ENCODE measurements at places on chromosomes 12 and 14. TPM values are rescaled to one million over a fixed set of nuclear protein-coding genes. Genes with fewer than 3 reads are reported as not detected.

DNA sequence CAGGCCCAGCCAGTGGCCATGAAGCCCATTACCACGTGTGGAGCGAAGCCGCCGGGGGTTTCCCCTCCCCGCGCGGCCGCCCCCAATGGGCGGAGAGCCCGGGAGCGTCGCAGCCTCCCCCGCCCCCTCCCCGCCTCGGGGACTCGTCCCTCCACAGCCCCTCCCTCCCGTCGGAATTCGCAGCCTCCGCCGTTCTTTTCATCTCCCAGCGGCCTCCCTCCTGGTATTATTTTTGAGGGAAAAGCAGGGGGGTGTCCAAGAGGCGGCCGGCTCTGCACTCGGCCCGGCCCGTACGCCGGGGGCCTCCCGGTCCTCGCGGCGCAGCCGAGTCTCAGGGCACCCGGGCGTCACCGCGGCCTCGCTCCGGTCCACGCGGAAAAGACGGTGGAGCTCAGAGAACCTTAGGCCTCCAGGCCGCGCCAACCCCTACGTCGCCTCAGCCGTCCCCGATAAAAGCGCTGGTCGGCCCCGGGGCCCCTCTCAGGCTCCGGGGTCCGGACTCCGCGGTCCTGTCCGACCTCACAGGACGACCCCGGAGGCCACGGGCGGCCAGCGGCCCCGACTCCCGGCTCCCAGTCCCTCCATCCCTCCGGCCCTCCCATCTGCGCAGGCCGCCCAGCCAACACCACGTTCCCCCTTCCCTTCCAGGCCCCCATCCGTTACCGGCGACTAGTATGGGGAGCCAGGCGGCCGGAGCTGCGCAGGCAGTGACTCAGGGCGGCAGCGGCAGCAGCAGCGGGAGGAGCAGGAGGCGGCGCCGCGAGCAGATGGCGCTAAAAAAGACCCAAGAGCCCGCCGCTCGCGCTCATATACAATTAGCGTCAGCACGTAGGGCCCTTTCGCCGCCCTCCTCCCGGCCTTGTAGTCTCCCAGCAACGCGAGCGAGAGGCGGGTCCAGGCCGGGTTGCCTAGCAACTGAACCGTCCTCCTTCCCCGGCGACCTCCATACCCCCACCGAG is at the start of gene NAP1L1:
Gene NAP1L1 (minus strand): TSS at position 782 of the 959 bp plus-strand sequence. CDS start 10,466 bp downstream, outside the sequence.
- DNase-seq, result peak; percentile 99

DNA sequence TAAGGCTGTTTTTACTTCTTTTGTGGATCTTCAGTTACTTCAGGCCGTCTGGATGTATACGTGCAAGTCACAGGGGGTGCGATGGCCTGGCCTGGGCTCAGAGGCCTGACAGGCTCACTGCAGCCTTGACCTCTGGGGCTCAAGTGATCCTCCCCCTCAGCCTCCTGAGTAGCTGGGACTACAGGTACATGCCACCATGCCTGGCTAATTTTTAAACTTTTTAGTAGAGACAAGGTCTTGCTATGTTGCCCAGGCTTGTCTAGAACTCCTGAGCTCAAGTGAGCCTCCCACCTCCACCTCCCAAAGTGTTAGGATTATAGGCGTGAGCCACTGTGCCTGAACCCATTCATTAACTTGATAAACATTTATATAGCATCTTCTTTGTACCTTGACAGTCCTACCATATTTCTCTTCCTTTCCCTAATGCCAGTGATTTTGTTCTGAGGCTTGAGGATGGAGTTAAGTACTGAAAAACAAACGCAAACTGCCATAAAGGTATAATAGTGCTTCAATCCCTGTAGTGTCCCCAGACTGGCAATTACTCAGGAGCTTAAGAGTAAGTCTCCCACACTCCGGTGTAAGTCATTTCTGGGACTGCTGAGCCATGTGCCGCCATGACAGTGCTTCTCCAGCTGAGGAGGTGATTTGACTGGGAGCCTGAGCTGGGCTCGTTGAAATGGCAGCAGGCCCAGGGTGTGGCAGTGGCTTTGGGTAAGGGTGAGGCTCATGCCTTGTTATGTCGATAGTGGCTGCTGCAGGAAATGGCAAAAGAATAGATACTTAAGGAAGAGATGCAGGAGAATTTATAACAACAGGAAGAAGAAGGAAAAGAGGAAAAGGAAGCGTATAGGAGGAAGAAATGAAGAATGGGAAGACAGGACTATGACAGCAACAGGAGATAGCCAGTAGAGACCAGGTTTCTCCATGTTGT is 43.7 kb upstream of the HECTD1 start:
- DNase-seq, result no peak

GRCh38 chr12:122895320-122895703 is 612 bp downstream of the VPS37B start:
- DNase-seq, result no peak

DNA sequence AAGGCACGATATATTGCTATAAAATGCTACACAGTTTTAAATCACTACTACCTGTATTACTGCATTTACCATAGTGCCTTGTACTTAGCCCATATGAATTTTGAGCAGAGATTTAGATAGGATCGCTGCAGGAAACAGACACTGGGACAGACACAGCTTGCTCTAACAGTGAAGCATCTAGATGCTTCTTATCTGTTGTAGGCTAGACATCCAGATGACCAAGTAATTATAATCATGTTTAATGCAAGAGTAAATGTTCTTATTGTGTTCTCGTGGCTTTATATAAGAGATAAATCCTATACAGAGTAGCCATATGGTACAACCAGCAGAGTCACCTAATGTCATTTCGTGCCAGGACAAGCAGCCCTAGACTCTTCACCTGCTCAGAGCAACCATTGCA is 92.8 kb downstream of the ASCL1 start:
- DNase-seq, result no peak

DNA sequence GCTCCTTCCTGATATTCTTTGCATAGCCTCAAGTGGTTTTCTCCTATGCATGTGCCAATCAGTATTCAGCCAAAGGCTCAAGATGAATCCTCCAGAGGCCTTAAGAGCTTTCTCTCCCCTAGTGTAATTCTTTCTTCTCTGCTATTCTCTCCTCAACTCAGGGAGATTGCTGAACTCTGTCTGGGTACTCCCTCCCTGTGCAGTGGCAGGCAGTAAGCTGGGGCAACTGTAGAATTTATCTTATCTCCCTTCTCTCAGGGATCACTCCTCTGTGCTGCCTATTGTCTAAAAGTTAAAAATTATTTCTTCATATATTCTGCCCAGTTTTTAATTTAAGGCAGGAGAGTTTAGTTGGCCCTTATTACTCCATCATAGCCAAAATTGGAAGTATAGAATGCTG is 28.5 kb upstream of the RTRAF start:
- DNase-seq, result no peak

DNA sequence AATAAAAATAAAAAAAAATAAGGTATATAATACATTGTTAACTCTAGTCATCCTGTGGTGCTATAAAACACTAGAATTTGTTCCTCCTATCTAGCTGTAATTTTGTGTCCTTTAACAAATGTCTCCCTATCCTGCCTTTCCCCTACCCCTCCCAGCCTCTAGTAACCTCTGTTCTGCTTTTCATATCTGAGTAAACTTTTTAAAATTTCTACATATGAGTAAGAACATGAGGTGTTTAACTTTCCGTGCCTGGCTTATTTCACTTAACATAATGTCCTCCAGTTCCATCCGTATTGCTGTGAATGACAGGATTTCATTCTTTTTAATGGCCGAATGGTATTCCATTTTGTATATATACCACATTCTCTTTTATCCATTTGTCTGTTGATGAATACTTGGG is 71.3 kb upstream of the GNG2 start:
- DNase-seq, result no peak

DNA sequence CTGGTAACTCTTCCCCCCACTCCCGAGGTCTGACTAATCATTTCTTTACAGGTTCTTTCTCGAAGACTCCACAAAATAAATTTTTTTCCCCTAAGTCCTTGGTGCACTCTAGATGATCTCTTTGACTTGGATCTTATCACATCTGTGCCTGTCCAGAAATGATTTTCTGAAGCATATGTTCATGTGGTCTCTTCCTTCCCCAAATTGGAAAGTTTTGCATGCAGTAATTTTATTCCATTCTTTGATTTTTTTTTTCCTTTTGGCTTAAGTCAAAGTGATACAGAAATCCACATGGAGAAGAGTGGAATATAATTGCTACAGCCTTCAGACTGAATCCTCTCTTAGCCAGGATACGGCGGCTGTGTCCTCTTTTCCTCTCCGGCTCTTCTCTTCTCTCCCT is 213.3 kb downstream of the BMP4 start:
- DNase-seq, result no peak

GRCh38 chr12:106387848-106388377 is 30.4 kb downstream of the POLR3B start:
- no peak for DNase-seq

GRCh38 chr12:66189889-66190288 is 875 bp downstream of the IRAK3 start:
- no peak for DNase-seq

DNA sequence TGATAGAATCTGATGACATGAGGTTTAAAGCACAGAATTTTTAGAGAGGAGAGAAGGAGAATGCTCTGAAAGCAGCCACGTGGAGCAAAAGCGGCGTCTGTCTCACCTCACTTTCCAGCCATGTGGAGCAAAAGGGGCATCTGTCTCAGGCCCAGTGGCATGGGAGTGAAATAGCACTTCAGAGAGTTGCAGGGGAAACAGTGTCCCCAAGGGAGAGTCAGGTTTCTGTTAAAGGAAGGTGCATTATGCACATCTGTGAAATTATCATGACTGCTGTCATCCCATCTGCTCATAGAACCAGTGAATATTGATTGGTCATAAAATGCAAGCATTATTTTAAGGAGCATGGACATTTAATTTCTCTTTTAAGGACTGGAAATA is 124.0 kb downstream of the BICD1 start:
- DNase-seq, result no peak

DNA sequence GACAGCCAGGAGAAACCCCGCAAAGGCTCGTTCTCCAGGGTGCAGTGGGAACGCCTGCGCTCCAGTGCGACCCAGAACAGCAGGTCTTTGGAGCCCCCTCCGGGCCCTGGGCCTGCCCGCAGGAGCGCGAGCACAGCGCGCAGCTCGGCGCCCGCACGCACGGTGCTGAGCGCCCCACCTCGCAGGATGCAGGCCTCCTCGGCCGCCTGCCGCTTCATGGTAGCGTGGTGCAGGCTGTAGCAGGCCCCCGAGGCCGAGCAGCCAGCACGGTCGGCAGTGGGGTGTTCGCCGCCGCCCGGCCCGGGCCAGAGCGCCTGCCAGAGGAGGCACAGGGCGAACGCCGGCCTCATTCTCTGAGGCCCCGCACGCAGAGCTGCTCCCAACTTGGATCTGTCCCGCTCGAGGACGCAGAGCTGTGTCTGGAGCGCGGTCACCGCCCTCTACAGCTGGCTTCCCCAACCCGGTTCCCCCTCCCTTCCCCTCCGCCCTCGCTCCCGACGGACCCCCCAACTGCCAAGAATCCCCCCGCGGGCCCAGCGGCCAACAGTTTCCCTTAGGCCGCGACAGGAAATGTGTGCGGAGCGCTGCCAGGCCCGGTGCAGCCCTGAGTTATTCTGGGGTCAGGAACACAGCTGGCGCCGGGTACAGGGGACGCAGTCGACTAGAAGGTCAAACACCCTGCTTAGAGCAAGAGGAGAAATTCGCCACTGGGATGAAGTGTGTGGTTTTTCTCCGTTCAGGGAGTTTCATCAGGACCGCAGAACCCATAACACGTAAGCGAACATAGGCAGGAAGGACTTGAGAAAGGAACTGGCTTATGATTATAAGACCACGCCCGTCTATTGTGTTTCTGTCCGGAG is at the start of gene CLEC14A:
Gene CLEC14A (minus strand): TSS at position 421 of the 860 bp plus-strand sequence. CDS start 71 bp downstream, at position 350.
- DNase-seq, result no peak

DNA sequence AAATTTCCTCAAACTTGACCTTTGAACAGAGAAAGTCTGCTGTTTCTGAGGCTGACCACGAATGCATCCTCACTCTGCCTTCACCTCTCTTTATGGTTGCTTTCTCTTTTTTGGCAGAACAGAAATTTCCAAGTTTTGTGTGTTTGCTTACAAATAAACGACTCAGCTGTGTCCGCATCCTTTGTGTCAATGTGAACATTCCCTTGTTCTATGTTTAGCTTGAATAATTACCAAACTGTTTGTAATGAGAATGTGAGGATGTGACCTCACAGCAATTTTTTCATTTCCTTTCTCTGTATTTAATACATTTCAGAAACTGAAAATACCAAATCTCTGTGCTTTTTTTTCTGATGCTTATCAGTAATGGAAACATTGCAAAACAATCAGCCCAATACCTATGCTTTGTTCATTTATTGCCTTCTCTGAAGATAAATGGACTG is 410.9 kb downstream of the EGLN3 start:
- DNase-seq, result no peak

DNA sequence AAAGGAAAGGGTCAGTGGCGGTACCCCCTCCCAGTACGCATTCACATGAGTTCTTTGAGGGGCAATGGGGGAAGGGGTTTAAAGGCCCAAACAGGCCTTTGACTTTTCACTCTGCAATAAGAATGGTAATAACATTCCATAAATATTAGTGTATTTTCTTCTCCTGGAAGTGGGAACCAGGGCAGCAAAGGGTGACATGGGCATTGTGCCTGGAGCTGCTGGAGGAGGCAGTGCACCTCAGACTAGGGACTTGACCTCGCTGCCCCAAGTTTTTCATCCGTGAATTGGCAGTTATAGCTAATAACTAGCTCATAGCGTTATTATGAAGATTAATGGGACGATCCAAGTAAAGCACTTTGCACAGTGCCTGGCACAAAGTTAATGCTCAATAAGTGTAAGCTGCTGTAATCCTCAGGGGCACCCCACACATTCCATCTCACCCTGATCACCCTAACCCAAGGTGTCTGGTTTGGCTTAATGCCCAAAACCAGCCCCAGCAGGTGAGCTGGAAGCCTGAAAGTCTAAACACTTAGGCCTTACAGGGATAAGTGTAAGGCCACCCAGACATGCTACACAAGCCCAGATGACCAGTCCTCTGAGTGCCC is 2.8 kb upstream of the KCNH3 start:
- no peak for DNase-seq

DNA sequence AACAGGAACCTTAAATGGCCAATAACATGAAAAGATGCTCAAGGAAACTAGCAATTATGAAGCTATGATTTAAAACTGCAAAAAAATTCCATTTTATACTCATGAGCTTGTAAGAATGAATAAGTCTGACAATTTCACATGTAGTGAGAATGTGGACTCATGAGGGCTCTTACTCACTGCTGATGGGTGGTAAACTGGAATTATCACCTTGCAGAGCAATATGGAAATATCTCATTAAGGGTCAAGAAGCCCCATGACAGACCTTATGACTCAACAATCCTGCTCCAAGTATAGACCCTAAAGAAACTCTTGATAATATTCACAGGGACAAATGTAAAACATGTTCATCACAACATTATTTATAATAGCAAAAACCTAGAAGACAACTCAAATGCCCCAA is 23.5 kb upstream of the SMAGP start:
- no peak for DNase-seq

- no peak for DNase-seq
Observed at GRCh38 chr12:79552192-79552591, 138.6 kb downstream of the PAWR start.

GRCh38 chr14:78448164-78449094 is 278.3 kb downstream of the NRXN3 start:
- peak; percentile 28 for DNase-seq

- DNase-seq, result no peak
Observed at GRCh38 chr12:94687891-94688290, 37.5 kb upstream of the TMCC3 start.

- no peak for DNase-seq
Observed at GRCh38 chr12:45704968-45705367, 24.5 kb upstream of the ARID2 start.

KRT74 gene
- not detected for total RNA-seq

SLC39A5 gene
- total RNA-seq, result not detected

RERG gene
- total RNA-seq, result not detected

FRMD6 gene
- total RNA-seq, result 108 TPM

MANSC4 gene
- total RNA-seq, result not detected

ALX1 gene
- total RNA-seq, result not detected

CCDC38 gene
- 0.39 TPM for total RNA-seq

Measured in SJSA1 (cell line).